ENCODE measurements at places on chromosomes 3 and 15. TPM values are rescaled to one million over a fixed set of nuclear protein-coding genes. Genes with fewer than 3 reads are reported as not detected.

PEX5L gene
- 0.61 TPM for polyA plus RNA-seq

AP3B2 gene
- 10.2 TPM for polyA plus RNA-seq

- no peaks in the 10 kb centered on the region for H3K27me3 ChIP-seq
- DNase-seq = no peak
- no peak overlapping the region for H3K27ac ChIP-seq
- no peaks in the 10 kb centered on the region for H3K36me3 ChIP-seq
- H3K4me3 ChIP-seq = no peak overlapping the region
Observed at GRCh38 chr3:42101048-42101447, 9.9 kb downstream of the TRAK1 start.

- H3K4me1 ChIP-seq = no peaks in the 10 kb centered on the region
- no peak overlapping the region for H3K4me3 ChIP-seq
- H3K36me3 ChIP-seq = no peaks in the 10 kb centered on the region
- no peak for DNase-seq
- no peak overlapping the region for H3K27ac ChIP-seq
- H3K27me3 ChIP-seq = no peaks in the 10 kb centered on the region
Observed at GRCh38 chr3:2657971-2658370, 452.2 kb downstream of the IL5RA start.

DNA sequence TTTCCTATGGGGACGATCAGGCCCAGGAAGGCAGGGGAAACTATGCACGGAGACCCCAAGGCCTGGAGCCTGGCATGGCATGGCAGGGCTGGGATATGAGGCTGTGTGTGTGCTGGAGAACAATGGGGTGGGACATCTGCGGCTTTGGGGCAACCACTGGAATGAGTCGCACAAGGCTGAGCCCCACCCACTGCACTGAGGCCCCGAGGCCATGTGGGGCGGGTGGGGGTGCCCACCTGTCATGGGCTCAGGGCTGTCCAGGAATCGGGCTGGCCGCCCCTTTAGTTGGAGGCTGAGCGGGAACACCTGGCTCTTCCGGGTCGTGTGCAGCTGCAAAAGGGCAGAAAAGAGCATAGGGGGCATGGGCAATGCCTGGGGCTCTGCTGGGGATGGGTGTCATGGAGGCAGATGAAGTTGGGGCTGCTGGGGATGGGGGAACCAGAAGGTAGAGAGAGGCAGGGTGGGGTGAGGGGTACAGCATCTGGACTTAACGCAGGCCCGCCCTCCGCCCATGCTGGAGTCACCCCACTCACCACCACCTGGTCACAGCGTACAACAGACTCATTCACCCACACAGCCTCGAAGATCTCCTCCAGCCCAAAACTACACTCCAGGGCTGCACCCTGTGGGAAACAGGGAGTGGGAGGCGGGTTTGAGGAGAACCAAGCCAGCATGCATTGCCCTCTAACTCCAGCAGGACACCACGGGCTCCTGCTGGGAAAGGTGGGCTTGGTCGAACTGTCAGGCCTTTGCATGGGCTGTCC is 31.1 kb downstream of the PLXND1 start:
- H3K27me3 ChIP-seq = no peaks in the 10 kb centered on the region

GRCh38 chr3:11155341-11156025 is 1.2 kb downstream of the HRH1 start:
- peaks cover 3% of the 10 kb centered on the region for H3K4me1 ChIP-seq
- no peak overlapping the region for H3K27ac ChIP-seq
- H3K4me3 ChIP-seq = no peak overlapping the region
- DNase-seq = no peak
- H3K36me3 ChIP-seq = no peaks in the 10 kb centered on the region

ACKR2 gene
- polyA plus RNA-seq = 2.6 TPM

All from large intestine (tissue), 12 donors.